ENCODE measurements at places on chromosomes 13 and 19.

- H3K4me3 ChIP-seq = no peak overlapping the region
- no peaks in the 10 kb centered on the region for H3K4me1 ChIP-seq
- no peaks in the 10 kb centered on the region for H3K36me3 ChIP-seq
- no peak overlapping the region for H3K27ac ChIP-seq
- no peaks in the 10 kb centered on the region for H3K27me3 ChIP-seq
Observed at GRCh38 chr13:97548138-97548537, 114.2 kb downstream of the RAP2A start.

- no peak for DNase-seq
- peak overlapping the region; percentile 98 for H3K4me3 ChIP-seq
- no peak overlapping the region for H3K27ac ChIP-seq
- peaks cover 4% of the 10 kb centered on the region for H3K4me1 ChIP-seq
- 0 out of 2 replicates have a peak, but pooled peaks cover under 1% of the 10 kb centered on the region for H3K36me3 ChIP-seq
Observed at GRCh38 chr19:2454962-2455850, 1.6 kb downstream of the LMNB2 start.

DNA sequence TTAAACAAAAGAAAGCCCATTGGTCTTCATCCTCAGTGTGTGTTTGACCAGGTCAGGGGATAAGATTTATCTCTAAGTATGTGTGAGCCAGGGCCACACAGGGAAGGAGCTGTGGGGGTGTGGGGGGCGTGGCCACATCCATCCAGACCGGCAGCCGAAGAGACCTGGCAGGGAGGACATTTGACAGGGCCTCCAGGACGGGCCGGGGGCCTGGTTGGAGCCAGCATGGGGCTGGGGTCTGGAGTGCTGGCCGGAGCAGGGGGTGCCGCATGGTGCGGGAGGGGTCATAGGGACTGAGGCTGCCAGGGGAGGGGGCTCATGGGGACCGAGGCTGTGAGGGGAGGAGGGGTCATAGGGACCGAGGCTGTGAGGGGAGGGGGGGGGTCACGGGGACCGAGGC, 20.4 kb upstream of the GNA15 start:
- no peak for DNase-seq
- peaks cover 1% of the 10 kb centered on the region for H3K4me1 ChIP-seq
- no peak overlapping the region for H3K4me3 ChIP-seq
- H3K27me3 ChIP-seq = no peaks in the 10 kb centered on the region

DNA sequence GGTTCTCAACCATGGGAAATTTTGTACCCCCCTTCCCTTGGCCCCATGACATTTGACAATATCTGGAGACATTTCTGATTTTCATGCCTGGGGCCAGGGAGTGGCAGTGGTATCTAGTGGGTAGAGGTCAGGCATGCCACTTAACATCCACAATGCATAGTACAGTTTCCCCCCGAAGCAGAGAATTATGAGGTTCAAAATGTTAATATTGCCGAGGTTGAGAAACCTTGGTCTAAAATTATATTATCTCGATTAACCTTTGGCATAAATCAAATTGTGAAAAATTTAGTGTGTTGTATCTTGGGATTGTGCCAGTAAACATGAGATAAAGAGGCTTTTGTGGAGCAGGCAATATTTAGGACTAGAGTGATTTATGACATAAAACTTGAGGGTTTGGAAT, 147.9 kb downstream of the LMO7 start:
- H3K27ac ChIP-seq = no peak overlapping the region
- H3K27me3 ChIP-seq = no peaks in the 10 kb centered on the region
- no peaks in the 10 kb centered on the region for H3K36me3 ChIP-seq
- no peaks in the 10 kb centered on the region for H3K4me1 ChIP-seq
- H3K4me3 ChIP-seq = no peak overlapping the region

GRCh38 chr19:18852648-18853047, 20.9 kb downstream of the UPF1 start:
- H3K4me3 ChIP-seq = no peak overlapping the region
- DNase-seq = no peak
- H3K27me3 ChIP-seq = no peaks in the 10 kb centered on the region
- H3K4me1 ChIP-seq = no peaks in the 10 kb centered on the region

DNA sequence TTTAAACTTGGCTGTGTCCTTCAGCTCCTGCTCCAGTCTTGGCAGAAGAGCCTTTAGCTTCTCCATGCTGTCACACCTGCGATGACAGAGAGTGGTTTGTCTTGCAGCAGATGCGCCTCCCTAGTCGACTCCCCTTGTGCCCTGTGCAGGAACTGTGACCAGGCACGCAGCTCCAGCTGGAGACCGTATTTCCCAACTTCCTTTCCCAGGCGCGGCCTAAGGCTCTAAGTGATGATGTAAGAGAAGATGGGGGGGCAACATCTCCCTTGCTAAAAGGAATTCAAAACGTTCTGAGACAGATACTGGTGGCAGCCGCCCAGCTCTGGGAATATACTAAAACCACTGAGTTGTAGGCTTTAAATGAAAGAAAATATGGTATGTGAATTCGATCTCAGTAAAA, 16.3 kb downstream of the DCUN1D2 start:
- DNase-seq = no peak
- H3K27ac ChIP-seq = no peak overlapping the region
- H3K4me1 ChIP-seq = no peaks in the 10 kb centered on the region
- H3K4me3 ChIP-seq = no peak overlapping the region

DNA sequence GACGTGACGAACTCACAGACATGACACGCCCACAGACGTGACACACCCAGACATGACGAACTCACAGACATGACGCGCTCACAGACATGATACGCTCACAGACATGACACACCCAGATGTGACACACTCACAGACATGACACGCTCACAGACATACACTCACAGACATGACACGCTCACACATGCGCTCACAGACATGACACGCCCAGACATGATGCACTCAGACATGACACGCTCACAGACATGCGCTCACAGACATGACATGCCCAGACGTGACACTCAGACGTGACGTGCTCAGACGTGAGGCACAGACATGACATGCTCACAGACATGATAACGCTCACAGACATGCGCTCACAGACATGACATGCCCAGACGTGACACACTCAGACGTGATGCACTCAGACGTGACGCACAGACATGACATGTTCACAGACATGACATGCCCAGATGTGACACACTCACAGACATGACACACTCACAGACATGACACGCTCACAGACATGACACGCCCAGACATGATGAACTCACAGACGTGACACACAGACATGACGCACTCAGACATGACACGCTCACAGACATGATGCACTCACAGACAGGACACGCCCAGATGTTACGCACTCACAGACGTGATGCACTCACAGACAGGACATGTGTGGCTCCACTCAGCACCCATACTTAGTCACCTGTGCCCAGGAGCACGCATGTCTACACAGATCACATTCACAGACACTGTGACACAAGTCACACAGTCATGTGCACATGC, 8.1 kb downstream of the ERFL start:
- no peak overlapping the region for H3K27ac ChIP-seq
- no peak overlapping the region for H3K4me3 ChIP-seq
- H3K4me1 ChIP-seq = peaks cover 2% of the 10 kb centered on the region
- H3K27me3 ChIP-seq = peaks cover 89% of the 10 kb centered on the region
- DNase-seq = no peak
- no peaks in the 10 kb centered on the region for H3K36me3 ChIP-seq

DNA sequence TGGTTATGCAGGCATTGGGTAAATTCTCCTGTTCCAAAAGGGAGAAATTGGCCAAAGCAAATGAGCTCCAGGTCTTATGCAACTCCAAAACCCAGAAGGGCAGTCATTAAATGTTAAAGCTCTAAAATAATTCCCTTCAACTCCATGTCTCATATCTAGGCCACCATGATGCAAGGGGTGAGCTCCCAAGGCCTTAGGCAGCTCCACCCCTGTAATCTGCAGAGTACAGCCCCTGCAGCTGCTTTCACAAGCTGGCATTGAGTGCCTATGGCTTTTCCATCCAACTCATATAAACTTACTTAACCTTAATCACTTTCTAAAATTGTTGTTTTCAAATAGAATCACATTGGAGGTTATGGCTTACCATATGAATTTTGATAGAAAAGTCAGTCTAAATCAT, 44.7 kb upstream of the ZNF429 start:
- no peak overlapping the region for H3K4me3 ChIP-seq
- DNase-seq = no peak
- H3K36me3 ChIP-seq = peaks cover 2% of the 10 kb centered on the region
- H3K27ac ChIP-seq = no peak overlapping the region
- no peaks in the 10 kb centered on the region for H3K27me3 ChIP-seq
- H3K4me1 ChIP-seq = 0 out of 2 replicates have a peak, but pooled peaks cover 1% of the 10 kb centered on the region

Data from iPS DF 6.9 (cell line).